Cortex of kidney (tissue), 1 donor: ENCODE measurements at places on chromosomes 5 and 9.

DNA sequence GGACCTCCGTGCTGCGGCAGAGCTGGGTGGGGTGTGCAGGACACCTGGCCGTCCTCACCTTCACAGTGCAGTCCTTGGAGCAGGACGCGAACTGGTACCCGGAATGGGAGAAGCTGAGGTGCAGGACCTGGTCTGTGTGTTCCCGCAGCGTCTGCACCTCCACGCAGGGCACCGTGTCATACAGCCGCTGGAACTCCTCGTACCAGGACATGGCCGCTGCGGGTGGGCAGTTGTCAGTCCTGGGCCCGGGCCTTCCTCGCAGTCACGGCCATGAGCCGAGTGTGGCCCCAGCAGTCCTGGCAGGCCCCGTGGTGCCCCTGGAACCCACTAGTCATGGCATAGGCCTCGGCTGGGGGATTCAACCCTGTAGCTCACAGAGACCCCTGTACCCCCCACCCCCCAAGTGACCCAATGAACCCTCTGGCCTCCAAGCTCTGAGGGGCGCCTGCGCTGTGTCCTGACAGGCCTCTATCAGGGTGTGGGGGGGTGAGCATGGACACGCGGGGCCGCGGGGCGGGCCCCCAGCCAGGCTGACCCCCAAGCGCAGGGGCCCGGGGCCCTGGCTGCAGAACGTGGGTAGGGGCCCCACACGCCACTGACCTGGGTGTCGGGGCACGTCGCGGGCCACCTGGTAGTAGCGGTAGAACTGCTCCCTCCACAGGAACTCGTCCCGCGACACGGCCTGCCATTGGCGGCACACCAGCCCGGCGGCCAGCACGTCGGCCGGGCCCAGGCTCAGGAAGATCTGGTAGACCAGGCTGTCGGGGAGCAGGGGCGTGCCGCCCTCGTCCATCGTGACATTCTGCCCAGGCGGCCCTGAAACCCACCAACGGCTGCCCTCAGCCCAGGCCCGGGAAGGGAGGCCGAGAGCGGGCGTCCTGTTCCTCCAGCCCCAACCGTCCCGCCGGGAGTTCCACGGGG, 987 bp downstream of the FBXW5 start:
- no peak for DNase-seq

DNA sequence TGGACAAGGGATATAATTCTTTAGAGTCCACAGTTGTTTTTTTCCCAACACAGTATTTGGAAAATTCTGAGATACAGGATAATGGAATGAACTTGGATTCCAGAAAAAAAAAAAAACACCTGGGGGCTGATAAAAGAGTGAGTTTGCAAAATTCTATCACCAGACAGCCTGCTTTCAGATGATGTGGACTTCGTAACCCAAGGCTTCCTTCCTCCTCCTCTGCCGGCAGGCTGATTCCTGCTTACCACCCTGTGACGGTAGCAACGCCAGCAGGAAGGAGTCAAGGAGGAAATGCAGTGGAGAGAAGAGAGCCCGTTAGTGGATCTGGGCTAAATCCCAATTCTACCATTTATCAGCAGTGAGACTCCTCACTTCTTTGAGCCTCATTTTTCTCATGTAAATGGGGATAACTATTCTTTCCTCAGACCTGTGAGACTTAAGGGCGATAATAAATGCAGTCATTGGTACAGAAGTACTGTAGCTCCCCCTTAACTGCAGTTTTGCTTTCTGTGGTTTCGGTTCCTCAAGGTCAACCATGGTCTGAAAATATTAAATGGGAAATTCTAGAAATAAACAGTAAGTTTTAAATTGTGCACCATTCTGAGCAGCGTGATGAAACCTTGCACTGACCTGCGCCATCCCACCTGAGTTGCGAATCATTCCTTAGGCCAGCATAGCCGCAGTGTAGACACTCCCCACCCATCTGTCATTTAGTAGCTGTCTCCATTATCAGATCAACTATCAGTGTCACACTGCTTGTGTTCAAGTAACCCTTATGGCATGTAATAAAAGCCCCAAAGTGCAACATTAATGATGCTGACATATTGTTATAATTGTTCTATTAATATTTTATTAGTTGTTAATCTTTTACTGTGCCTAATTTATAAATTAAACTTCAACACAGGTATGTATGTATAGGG, 71.4 kb downstream of the DCP2 start:
- DNase-seq: no peak

- no peak for DNase-seq
These were observed 27.4 kb upstream of the KCNMB1 start for GRCh38 chr5:170416526-170416925.

GRCh38 chr9:131700076-131700475, 39.8 kb downstream of the RAPGEF1 start:
- no peak for DNase-seq

GRCh38 chr5:38874948-38875456, 29.2 kb downstream of the OSMR start:
- DNase-seq: no peak

GRCh38 chr5:155402927-155403640, 389.5 kb downstream of the KIF4B start:
- DNase-seq: no peak

DNA sequence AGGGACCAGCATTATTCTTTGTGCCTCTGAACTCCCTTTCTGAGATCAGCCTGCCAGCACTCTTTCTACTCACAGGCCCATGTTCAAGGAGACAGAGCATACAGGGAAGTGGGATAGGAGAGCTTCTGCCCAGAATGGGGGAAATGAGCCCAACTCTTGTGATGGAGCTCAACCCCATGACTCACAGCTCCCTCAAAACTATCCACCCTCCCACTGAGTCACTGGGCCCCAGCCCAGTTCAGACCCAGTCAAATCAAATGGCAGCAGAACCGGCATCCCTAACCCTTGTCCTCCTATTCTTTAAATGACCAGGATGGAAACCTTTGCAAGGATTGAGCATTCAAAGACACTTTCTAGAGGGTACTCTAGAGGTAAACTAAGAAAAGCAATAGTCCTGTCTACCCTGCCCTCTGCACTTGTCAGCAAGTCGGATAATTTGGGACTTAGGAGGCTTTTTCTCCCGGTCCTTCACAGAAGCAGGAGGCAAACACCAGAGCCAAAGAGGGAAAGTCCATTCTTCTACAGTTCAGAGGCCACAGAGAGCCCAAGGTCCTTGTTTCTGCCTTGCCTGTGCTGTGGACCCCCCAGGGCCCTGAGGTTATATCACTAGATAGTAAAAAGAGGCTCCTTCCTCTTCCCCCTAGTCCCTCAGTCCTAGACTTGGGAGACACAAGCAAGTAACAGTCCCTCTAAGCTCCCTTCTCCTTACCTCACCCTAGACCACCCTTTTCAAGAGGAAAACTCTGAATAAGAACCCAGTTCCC, 3.2 kb downstream of the ATOSB start:
- DNase-seq: no peak

DNA sequence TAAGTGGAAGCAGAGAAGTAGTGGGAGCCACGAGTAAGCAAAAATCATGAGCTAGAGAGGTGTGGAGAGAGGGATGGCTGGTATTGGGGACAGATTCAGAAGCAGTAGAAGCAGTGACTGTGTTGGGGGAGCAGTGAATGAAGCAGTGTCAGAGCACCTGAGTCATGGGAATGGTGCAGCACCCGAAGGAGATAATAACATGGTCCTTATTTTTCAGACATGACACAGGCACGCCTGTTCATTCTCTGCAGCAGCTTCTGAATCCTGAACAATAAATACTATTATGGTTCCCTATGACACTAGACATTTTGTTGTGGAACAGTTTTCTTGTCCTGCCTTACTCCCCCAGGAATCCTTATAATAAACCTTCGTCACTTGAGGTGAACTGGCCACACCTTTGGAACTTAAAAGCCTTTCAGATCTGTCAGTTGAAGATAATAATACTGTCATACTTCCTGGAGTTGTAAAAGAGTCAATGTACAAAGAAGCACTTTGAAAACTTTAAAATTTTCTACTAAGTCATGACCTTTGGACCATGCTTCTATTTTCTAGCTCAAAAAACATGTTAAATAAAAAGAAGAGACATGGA, 7.0 kb upstream of the RASA1 start:
- no peak for DNase-seq

DNA sequence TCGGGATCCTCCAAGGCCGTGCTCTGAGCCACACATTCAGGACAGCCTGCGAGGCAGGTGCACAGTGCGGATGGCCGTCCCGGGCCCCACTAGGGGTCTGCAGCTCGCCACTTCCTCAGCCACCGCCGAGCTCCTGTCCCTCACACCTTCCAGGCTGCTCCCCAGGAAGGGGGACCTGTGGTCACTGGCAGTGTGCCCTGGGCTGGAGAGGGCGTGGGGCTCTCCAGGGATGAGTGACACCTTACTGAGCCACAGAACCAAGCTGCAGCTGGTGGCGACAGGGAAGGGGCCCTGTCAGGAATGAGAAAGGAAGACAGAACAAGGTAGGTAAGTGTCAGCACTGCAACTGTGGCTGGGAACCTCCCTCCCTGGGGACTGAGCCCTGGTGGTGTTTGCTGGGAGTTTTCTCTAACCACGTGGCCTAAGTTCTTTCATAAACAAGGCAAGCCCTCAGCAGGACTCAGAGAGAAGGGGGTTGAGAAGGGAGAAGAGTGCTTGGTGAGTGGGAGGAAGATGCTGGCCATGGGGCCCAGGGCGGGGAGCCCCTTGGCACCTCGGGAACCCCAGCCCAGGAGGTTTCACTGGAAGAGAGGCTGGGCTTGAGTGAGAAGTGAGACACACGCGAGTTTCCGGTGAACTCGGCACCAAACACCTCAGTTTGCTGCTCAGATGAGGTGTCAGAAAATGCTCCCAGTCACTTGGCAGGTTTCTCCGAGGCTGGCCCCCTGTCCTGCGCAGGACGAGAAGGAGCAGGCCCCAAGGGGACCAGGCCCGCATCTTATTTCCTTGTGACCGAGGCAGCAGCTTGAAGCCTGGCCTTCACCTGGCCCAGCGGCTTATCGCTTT, 5.2 kb downstream of the IL13 start:
- no peak for DNase-seq

DNA sequence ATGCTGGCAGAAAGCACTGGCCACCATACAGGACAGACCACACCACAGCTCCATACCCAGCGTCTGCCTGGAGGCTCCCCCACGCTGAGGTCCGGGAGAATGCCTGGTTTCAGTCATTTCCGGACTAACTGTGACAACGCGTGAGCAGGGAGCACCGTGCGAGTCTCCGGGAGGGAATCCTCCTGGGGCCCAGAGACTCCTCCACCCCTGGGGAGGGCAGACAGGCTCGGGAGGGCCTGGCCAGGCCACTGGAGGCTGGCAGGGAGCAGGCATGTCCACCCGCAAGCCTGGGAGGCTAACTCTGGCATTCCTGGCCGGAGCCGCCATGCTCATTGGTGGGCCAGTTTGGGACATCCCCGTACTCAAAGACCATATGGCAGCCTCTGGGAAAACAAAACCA, 6.5 kb downstream of the BRD3OS start:
- DNase-seq: no peak

GRCh38 chr5:173293817-173294672, 34.2 kb downstream of the STC2 start:
- no peak for DNase-seq
